Stimulated activated CD8-positive, alpha-beta memory T cell treated with anti-CD3 and anti-CD28 coated beads, Interleukin-2, amount 100 ng/mL, for 48 hours (primary cell): ENCODE measurements at places on chromosomes 3 and 15.

DNA sequence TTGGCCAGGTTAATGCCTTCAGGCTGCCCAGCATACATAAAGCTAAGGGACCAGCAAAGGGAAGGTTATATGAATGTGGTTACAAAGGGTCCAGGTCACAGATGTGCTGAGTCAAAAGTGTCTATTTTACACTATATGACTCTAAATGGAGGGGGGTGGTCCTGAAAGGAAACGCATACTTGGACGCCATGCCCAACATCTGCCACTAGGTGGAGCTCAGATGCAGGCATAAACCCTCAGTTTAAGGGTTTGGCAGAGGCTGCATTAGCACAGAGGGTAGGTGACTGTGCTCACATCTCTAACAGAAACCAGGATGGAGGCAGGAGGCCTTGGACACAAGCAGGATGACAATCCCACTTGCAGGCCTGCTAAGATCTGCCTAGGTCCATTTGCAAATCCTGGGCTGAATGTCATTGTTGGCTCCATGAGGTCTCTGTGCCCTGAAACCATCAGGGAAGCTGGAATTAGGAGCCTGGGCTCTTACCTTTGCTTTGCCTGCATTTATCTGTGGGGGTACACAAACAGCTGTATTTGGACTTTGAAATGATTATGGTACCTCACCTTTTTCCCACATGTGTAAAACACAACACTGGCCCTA lies 55.8 kb downstream of the ZNF621 start:
- peak; percentile 15 for DNase-seq

GRCh38 chr3:136512381-136512780 lies 239.8 kb downstream of the STAG1 start:
- no peak for DNase-seq

DNA sequence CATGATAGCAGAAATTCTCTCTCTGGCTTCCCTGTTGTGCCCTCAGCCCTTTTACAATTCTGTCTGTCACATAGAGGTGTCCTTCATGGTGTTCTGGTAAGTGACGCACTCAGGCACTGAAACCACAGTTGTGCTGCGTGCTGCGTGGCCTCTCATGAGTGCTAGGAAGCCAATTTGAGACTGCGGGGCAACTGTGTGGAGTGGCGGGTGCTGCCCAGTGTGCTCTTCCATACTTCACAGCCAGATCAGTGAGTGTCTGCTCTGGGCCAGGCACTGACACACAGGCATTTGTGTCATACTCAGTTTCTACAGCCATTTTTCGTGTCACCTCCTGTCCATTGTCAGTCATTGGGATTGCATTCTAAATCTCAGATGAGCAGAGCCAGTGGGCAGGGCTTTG lies 133.1 kb upstream of the PLXNA1 start:
- no peak for DNase-seq

- DNase-seq = no peak
These were observed 65.9 kb upstream of the TNIK start for GRCh38 chr3:171526146-171526545.

DNA sequence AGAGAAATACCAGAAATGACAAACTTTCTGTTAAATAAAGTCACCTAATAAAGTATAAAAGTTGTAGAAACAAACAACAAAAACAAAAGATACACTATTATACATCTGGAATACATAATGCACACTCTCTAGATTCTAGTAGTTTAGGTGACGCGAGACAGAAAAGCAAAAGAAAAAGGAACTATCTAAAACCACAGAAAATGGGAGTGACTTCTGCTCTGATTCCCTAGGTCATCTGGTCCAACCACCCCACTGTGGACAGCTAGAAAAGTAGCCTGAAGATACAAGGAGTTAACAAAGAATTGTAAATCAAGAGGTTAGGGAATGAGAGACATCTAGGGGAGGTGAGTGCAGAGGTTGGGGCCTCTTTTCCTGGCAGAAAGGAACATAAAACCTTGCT lies 39.1 kb downstream of the DHX36 start:
- no peak for DNase-seq

DNA sequence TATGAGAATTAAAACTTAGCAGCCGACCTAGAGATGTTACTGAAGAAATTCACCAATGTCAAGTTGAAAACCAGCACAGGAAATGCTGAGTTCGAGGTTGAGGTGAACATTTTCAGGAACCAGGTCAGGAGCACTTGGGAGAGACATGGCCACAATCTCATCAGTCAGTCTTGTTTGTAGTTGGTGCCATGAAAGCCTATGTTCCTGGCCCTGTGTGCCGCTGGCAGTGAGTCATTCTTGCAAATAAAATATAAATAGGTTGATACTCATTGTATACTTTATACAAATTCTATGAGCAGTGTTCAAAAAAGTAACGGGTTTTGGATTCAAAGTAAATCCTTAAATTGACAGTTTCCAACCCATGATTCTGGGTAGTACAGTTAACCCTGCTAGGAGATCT lies 1.5 kb upstream of the FSIP1 start:
- DNase-seq = no peak

GRCh38 chr3:149831321-149831720 lies 18.3 kb downstream of the RNF13 start:
- no peak for DNase-seq

GRCh38 chr3:144957398-144958101 lies 985.9 kb downstream of the DIPK2A start:
- no peak for DNase-seq

GRCh38 chr3:197552198-197552597 lies 3.6 kb downstream of the BDH1 start:
- no peak for DNase-seq

- no peak for DNase-seq
These were observed 26.4 kb upstream of the ZNF774 start for GRCh38 chr15:90325726-90326125.

DNA sequence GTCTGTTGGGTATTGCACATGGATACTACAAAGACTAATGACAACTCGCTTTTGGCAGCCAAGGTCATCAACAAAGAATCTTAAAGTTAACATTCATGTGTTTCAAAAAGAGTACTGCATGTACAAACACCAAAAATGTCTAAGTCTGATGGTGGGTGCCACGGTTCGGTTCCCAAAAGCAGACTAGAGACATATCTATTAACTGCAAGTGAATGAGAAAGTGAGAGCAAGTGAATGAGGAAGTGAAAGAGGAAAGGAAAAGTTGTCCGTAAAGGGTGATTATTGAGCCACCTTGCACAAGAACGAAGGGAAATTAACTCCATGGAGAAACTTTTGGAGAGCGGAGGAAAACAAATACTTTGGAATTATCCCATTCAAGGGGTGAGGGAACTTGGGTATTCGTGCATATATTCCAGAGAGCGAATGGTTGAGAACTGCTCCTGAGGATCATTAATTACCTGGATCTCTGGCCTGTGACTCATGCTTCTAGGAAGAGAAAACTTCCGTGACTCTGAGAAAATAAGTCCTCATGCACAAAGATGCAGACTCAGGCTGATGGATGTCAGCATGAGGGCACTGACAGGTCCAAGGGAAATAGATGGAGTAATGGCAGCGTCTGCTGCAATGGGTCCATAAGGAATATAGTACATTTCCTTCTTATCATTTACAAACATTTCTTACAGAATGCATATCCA lies 336.5 kb upstream of the TGFBR2 start:
- DNase-seq = no peak

DNA sequence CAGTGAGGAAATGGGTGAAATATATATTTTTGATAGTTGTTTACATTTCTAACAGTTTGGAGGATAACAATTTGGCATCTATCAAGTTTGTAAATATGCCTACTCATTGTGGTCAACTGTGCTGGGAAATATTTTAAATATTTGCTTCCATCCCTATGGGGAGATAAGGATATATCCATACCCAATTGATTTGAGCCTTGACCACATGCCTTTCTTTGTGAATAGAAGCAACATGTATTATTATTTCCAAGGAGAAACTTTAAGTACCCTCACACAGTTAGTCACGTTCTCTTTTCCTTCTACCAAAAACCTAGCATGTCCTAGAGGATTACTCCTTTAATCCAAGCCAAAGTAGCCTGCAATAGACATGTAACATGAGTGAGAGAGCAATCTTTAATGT lies 245.4 kb upstream of the CBLB start:
- no peak for DNase-seq

DNA sequence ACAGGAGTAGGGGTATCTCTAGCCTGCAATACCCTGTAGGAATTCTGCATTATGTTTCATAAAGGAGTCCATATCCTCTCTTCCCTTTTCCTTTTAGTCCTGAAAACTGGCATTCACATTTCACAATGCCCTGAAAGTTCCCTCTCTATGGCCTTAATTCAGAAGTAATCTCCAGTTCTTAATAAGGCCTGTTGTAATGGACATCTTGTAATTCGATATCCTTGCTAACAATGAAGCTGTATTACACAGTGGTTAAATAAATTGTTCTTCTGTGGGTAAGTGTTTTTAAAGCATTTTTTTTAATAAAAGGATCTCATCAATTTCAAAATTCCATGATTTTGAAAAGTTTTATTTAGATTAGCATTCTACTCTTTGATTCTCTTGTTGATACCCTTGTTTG lies 34.3 kb upstream of the NEO1 start:
- no peak for DNase-seq

- no peak for DNase-seq
These were observed 154.2 kb downstream of the MECOM start for GRCh38 chr3:169509359-169509758.

- no peak for DNase-seq
These were observed 10.0 kb downstream of the HEXA start for GRCh38 chr15:72365844-72366243.
